Thoracic aorta (tissue), 2 donors: ENCODE measurements at places on chromosomes 2 and 18.

DNA sequence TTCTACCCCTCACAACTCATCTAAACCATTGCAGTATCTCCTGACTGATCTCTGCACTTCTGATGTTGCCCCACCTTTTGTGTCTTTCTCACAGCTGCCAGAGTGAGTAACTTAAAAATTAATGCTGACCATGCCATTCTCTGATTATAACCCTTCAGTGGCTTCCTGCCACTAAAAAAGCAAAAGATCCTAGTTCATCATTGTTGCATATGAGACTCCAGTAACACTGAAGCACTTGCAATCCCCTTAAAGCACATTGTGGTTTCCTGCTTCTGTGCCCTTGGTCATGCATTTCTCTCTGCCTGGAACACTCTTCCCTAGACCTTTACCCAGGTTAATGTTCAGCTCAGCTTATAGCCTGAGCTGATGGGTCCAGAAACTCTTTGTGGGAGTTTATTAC is 95.1 kb upstream of the WDSUB1 start:
- DNase-seq = no peak

DNA sequence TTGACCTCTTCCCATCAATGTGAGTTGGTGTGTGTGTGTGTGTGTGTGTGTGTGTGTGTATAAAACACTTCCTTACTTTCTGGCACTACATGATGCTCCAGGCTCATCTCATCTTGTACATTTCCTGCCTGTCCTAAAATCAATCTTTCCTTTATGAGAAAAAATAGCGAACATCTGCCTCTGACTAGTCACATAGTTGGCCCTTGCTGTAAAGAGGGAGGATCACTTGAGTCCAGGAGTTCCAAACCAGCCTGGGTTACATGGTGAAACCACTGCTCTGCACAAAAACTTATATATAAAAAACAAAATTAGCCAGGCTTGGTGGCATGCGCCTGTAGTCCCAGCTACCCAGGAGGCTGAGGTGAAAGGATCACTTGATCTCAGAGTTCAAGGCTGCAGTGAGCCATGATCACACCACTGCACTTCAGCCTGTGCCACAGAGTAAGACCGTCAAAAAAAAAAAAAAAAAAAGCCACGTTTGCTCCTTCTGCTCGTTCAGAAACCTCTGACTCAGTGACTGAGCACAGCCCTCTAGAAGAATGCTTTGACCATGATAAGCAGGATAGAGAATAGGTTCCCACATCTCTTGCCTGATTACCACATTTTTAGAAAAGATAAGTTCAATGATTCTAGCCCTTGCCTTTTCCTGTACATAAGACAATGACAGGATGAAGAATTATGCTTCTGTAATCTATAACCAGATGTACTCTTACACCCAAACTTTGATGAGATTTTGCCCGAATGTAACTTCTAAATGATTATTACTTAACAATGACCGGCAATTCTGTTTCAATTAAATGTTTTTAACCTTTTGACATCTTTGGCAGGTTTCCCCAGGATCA is 45.2 kb upstream of the ST3GAL5 start:
- DNase-seq = no peak

GRCh38 chr2:123163398-123163797 is 861.7 kb upstream of the CNTNAP5 start:
- DNase-seq = no peak

- no peak for DNase-seq
Measured at GRCh38 chr18:31942291-31942998, 483 bp downstream of the TRAPPC8 start.

DNA sequence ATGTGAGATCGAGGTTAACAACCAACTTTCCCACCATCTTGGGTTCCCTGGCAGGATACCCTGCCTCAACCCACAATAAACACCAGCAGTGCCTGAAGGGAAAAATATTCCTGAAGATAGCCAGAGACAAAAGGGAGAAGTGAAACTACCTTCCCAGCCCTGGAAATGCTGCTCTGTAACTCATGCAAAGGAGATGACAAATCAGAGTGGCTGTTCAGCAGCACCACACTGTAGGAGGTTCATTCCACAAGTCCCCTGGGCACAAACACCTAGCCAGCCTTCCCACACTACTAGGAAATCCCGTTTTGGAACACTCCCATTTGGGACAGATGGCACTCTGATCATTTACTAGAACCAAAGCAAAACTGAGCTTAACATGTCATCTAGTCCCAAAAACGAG is 190.7 kb upstream of the RBBP8 start:
- no peak for DNase-seq

GRCh38 chr2:235411905-235412485 is 81.8 kb upstream of the AGAP1 start:
- DNase-seq = no peak

GRCh38 chr2:74373221-74373676 is 6.9 kb downstream of the DCTN1 start:
- no peak for DNase-seq

DNA sequence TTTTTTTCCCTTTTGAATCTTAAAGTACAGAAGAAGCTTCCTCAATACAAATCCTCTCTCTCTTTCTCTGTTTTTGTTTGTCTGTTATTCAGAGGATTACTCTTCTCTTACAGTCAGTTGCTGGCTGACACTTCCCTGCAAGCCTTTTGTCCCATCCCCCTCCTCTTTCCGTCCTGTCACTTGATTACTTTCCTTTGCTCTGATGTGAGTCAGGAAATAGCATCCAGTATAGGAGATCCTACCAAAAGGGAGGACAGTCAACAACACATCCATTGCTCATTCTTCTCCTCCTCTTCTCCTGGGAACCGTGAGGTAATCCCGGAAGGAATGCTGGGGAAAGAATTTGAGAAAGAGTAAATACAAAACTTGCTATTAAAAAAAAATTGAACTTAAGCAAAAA is 79.3 kb upstream of the SCN7A start:
- no peak for DNase-seq

GRCh38 chr18:10736984-10737383 is 211.2 kb downstream of the NAPG start:
- DNase-seq = no peak

- DNase-seq = no peak
Measured at GRCh38 chr2:237432484-237433092, 18.6 kb upstream of the COL6A3 start.

- DNase-seq = no peak
Measured at GRCh38 chr2:176175709-176176607, 12.5 kb upstream of the HOXD1 start.

DNA sequence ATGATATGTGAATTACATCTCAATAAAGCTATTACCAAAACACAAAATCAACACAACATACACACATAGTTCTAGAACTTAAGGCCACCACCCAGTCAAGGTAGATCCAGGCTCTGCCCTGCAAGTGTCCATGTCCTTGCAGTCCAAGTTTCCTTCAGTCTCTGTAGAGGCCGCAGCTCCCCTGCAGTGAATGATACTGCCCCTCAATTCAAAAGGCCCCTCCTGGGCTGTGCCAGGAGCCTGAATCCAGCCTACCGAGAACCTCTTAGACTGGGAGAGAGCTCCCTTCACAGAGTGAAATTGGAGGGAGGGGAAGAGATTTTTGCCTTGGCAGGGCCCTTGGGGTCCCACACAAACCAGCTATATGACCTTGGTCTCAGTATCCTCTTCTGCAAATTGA is 42.5 kb upstream of the ATP6V1B1 start:
- no peak for DNase-seq

GRCh38 chr2:170716851-170717598 is 1.9 kb downstream of the SP5 start:
- no peak for DNase-seq
